Inflammatory macrophage treated with lipopolysaccharide for 4 hours (primary cell): ENCODE measurements at places on chromosomes 2 and 18.
A peak's percentile ranks its signal among the peaks of the same experiment; 100 is the strongest.

DNA sequence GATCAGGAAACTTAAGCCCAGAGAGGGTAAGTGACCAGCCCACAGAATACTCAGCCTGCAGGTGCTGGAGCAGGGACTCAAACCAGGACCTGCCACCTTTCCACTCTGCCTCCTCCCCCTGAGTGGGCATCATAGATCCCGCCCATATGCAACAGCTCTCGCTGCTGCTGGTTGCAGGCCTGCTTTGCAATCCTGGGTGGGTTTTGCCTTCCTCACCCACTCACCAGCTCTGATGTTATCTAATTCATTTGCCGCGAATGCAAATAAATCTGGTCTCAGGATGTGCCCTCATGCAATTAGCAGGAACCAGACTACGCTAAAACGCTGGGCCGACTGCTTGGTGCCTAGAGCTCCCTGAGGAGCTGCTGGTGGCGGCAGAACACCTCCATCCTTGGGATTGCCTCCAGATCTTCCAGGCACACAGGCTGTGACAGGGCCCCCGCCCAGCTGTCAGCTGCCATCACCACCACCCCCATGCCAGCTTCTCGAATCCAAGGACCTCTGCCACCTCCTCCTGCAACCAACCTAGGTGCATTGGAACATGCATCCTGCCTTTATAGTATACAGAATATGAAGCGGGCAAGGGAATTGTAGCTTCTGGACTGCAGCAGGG is 28.8 kb downstream of the CNGA3 start:
- DNase-seq: no peak

DNA sequence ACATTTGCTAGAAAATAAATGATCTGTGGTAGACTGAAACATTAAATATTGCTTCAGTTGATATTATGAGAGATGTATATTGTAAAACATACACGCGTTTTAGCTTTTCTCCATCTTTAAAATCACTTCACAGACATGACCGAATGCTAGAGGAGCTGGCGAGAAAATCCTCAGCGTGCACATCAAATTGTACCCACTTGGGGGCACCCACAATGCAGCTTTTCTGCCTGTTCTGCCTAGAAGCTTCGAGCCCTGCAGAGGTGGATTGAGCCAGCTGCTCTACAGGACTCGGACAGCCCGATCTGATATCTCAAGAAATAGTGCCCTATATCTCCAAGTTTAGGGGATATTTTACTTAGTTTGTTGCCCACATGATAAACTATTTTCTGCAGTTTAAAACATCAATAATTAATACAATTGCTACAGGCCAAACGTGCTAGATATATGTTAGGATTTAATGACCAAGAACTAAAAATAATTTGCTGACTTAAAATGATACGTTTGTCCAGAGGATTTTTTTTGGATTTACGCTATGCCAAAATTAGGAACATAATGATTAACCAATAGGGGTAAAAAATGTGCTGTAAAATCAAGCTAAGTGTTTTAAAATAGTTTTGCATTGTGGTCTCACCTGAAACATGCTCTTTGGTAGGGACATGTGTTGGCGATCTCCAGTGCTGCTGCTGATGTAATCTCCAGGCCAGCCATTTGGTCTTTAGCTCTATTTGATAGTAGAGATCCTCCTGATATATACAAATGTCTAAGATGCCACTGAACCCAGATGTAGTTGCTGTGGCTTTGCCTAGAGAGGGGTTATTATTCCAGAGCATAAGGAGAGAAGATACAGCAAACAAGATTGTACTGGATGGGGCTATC is 22.3 kb upstream of the ATP5MC3 start:
- DNase-seq: peak; percentile 41

- DNase-seq: no peak
These were observed 11.7 kb upstream of the SMAD7 start for GRCh38 chr18:48962252-48962993.

DNA sequence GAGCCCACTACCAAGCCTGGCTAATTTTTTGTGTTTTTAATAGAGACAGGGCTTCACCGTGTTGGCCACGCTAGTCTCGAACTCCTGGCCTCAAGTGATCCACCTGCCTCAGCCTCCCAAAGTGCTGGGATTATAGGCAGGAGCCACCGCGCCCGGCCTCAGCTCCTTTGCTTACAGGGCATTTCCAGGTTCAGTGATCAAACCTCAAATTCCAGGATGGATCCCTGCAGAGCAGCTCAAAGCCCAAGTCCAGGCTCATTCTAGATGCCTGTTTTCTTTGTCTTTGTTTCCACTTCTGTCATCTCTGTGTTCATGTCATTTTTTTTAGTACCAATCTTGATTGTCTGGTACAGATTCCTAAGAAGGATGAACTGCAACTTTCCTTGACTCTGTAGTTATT is 41.9 kb downstream of the TNFRSF11A start:
- no peak for DNase-seq

DNA sequence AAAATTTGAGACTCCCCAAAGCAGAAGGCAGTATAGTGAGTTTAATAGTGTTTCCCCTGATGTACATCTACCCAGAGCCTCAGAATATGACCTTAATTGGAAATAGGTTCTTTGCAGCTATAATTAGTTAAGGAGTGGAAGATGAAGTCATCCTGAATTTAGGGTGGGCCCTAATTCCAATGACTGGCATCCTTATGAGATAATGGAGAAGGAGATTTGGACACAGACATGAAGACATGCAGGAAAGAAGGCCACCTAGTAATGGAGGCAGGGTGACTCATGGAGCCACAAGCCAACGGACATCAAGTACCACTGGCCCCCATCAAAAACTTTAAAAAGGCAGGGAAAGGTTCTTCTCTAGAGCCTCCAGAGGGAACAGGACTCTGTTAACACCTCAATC is 308.9 kb downstream of the TXNL1 start:
- no peak for DNase-seq

- peak; percentile 68 for DNase-seq
These were observed 60.2 kb downstream of the RMDN2 start for GRCh38 chr2:37985333-37985732.

DNA sequence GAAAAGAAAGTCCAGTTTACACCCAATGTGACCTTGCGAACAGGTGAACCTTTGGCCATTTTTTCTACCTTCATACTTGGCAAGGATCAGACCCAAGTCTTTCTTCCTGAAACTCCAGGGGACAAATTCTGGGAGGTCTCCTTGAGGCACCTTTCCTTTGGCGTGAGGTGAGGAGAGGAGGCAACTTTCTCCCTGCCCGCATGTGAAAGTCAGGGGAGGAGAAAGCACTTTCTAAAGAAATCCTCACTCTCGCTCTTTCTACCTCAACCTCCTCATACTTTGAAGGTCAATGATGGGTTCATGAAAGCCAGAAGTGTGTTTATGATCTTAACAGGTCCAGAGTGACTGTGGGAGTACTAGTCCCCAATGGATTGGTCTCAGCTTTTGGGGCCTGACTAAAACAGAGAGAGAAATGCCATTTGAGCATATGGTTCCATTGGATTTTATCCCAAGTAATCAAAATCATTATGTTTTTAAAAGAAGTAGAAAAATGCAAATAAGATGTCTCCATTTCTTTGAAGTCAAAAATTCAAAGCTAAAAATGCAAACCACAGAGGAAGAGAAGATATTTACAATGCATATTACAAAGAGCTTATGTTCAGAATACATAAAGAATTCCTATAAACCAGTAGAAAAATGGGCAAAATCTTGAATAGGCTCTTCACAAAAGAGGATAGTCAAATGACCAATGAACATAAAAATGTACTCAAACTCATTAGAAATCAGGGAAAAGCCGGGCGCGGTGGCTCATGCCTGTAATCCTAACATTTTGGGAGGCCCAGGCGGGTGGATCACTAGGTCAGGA is 15.6 kb upstream of the PPM1B start:
- DNase-seq: no peak

DNA sequence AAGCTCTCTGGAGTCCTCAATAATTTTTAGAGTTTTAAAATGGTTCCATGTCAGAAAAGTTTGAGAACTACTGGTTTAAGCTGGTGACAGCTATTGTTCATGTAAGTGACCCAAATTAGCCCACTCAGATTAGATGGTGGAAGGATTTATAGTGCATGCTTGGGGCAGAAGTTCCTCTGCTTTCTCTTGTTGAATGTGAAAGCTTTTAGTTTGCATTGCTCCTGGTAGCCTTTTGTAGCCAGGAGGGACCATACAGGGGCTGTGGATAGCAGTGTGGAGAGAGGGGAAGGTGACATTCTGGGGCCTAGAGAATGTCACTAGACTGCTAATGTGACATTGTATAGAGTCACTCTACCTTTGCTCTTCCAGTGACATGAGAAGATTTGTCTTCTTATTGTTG is 40.3 kb upstream of the IGFBP5 start:
- no peak for DNase-seq

GRCh38 chr2:219567791-219568361 is 3.5 kb downstream of the OBSL1 start:
- DNase-seq: no peak

- DNase-seq: no peak
These were observed 99.4 kb upstream of the STPG4 start for GRCh38 chr2:47254464-47254863.

DNA sequence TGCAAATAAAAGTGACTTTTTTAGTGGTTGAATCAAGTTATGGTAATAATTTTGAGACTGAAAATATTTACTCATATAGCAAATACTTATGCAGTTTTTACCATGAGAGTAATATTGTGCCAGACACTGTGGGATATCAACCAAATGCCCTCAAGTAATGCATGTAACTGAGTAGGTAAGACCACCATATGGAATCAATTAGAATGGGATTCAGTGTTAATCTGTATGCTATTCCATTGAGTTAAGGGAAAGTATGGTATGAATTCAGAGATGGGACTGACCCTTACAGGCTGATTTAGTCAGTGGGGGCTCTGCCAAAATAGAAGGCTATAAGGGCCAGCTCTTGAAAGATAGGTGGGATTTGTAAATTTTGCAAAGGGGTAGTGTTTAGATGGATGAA is 131.6 kb downstream of the CCDC85A start:
- no peak for DNase-seq

DNA sequence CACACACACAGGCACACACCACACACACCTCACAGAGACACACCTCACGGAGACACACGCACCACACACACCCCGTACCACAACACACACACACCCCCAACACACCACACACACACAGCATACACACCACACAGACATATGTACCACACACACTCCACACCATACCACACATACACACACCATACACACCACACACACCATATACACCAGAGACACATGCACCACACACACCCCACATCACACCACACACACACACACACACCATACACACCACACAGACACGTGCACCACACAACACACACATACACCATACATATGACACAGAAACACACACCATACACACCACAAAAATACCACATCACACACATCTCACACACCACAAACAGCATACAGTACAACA is 850.7 kb downstream of the RNF144A start:
- no peak for DNase-seq

DNA sequence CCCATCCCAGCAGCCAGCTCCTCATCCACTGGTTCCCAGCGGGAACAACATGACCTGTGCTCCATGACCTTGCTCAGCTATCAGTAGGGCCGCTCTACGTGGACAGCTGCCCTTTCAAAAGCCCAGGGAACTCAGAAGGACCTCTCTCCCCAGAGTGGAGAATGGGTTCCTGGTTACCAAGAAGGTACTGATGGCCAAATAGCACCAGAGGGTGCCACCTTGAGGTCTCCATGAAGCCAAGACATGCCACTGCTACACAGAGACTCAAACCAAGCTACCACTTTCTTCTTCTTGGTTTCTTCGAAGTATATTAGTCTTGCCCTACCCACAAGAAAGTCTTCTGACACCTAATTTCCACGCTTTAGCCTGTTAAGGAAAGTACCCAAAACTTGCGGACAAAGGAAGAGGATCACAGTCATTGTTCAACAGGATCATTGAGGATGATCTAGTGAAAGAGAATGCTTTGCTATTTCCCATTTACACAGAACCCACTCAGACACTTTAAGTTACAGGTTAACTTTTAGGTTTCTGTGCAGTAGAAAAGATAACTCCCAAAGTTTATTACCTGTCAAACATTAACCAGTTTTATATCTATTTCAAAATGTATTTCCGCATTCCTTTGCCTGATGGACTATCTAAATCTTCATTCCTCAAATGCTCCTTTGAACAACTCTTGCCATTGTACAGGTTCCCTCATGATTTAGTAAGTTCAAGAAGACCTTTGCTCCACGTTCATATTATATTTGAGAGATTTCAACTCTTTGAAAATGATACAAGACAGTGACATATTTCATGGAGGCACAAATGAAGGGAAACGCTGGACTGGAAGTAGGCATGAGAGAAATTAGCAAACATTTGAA is 102.2 kb downstream of the ALPK2 start:
- no peak for DNase-seq

DNA sequence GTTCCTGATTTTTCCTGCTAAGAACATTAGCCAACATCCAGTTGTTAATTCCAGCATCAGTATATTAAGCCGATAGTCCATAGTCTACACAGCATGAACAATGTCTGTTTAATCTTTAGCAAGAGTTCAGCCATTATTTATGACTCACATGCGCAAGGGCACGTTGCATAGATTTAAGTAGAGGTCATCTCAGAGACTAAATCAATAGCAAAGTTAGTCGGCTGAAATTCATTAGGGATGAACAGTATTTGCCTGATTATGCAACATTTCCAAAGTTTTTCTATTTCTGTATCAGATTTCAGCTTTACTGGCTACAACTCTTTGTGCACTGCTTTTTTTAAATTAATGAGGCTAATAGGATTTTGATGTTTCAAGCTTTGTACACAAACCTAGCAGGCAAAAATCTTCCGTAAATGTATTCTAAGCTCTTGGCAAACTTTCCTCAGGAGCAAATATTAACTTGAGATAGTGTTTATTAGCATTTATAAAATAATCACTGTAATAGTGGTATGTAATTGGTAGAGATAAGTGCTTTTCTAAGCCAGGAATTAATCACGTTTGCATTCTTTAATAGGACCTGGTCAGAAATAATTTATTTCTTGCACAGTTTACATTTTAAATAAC is 578.7 kb upstream of the ID2 start:
- DNase-seq: no peak

DNA sequence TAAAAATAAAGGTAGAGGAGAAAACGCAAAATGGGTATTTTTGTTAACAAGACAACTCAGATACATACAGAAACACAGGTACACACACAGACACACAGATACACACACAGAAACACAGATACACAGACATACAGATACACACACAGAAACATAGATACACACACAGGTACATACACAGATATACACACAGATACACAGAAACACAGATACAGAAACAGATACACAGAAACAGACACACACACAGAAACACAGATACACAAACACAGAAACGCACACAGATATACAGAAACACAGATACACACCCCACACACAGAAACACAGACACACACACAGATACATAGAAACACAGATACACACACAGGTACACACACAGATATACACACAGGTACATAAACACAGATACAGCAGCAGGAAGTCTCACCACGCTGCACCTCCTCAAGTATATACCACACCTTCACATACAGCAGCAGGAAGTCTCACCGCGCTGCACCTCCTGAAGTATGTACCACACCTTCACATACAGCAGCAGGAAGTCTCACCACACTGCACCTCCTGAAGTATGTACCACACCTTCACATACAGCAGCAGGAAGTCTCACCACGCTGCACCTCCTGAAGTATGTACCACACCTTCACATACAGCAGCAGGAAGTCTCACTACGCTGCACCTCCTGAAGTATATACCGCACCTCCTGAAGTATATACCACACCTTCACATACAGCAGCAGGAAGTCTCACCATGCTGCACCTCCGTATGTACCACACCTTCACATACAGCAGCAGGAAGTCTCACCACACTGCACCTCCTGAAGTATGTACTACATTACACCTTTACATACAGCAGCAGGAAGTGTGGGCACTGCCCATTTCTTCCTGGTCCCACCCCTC is 250.5 kb downstream of the HDAC4 start:
- DNase-seq: no peak
